ENCODE measurements at places on chromosomes 2 and 18.

GRCh38 chr2:133422931-133423351 lies 145.3 kb downstream of the NCKAP5 start:
- DNase-seq = no peak

DNA sequence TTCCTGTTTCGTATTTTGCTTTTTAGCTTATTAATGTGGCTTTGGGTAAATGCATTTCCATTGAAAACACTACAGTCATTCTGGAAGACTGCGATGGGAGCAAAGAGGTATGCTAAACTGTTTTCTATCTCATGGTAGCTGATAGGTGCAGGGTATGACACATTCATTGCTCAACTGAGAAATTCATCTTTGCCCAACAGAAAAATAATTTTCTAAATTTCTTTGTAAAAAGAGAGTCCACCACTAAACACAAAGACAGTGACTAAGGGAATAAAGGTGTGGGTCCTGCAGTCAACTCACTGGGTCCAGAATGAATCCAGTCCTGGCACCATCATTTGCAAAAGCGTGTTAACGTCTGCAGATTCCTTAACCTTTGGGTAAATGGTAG lies 19.9 kb downstream of the ERMN start:
- DNase-seq = no peak

GRCh38 chr18:22639026-22639463 lies 221.3 kb upstream of the CTAGE1 start:
- DNase-seq = no peak

GRCh38 chr18:44245019-44245418 lies 435.7 kb upstream of the SETBP1 start:
- DNase-seq = no peak

GRCh38 chr2:190819840-190820301 lies 60.8 kb upstream of the GLS start:
- no peak for DNase-seq

DNA sequence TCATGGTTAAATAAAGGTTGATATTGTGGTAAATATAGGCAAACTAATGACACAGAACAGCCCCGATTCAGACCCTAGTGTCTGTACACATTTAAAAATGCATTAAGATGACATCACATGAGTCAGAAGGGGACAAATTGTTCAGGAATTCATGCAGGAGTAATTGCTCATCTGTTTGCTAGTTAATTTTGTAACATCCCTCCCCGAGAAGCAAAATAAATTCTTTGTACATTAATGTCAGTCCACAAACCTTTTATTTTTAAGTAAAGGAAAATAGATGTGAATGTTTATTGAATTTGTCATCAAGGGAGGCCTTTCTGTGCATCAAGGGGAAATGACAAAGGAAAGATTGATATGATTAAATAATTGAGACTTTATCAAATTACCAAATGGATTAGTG lies 69.9 kb downstream of the SH3BP4 start:
- no peak for DNase-seq

- DNase-seq = no peak
These were observed 130.9 kb upstream of the ARHGAP28 start for GRCh38 chr18:6598657-6599056.
